ENCODE measurements at places on chromosomes 12 and 14. TPM values are rescaled to one million over a fixed set of nuclear protein-coding genes. Genes with fewer than 3 reads are reported as not detected.

DNA sequence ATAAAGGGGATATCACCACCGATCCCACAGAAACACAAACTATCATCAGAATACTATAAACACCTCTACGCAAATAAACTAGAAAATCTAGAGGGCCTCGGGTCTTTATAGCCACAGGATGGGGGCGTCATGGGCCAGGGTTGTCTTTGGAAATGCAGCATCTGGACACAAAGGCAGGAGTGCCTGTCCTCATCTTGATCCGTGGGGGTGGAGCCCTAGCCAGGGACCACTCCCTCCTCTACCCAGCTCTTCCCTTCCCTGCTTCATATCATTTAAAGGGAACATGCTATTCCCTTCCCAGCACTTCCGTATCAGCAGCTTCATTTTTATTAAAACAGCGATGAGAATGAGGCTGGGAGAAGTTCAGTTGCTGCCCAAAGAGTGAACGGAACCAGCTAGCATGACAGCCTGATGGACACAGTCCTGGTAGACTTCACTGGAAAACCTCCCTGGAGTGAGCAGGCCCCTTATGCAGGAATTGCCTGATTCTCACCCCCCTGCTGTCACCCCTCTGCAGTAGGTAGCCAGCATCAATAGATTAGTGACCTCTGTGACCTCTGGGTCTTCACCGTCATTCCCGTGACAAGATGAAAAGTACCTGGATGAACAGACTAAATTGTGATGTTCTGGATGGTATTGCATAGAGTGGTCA lies 251.4 kb upstream of the RGS6 start:
- DNase-seq, result peak; percentile 68

- no peak for DNase-seq
Measured at GRCh38 chr12:50052544-50052943, 4.9 kb upstream of the ASIC1 start.

GRCh38 chr12:510071-510825 lies 50.5 kb downstream of the B4GALNT3 start:
- DNase-seq, result peak; percentile 82

- no peak for DNase-seq
Measured at GRCh38 chr12:129607301-129607700, 296.5 kb downstream of the TMEM132D start.

GRCh38 chr14:23787436-23787835 lies 151.3 kb downstream of the DHRS2 start:
- no peak for DNase-seq

- DNase-seq, result no peak
Measured at GRCh38 chr14:26173581-26174110, 424.2 kb downstream of the NOVA1 start.

DNA sequence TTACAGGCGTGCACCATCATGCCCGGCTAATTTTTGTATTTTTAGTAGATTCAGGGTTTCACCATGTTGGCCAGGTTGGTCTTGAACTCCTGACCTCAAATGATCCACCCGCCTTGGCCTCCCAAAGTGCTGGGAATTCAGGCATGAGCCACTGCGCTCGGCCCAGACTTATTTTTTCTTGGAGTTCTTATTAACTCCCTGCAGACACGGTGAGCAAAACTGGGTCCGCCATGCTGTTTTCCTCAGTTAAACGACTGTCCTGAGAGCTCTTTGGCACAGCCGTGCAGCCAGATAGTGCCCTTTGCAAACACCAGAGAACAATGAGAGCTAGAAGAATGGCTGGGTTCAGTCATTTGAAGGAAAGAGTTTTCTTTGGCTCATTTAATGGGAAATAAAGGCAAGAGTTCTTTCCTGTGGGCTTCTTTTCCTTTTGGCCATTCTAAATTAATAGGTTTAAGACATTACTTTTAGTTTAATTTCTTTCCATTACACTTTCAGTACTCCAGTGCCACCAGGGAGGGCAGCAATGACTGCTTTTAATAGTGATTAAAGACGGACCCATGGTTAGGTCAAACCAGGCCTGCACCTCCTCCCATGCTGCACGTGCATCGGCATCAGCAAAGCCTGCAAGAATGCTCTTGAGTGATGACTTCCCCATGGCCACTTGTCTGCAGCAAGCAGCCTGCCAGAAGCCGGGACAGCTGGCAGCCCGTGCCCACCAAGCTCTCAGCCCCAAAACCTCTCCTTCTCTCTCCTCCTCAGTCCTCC lies 60.7 kb downstream of the VCPKMT start:
- no peak for DNase-seq

- DNase-seq, result no peak
Measured at GRCh38 chr12:100077367-100077766, 65.3 kb downstream of the BLTP3B start.

DNA sequence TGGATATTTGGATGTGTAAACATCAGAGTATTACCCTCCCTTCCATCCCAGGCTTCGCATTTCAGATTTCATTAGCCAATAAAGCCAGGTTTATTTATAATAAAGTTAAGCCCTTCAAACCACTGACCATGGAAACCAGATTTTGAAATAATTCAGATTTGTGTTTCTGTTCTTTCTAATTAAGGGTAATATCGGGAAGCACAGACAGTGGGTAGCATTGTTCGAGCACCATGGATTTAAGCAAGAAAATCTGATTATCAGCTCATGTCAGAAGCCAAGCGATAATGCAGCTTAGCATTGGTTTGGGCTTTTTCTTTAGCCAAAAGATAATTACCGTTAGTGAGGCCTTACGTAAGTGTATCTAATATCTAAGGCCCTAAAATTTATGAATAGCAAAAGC lies 116.1 kb downstream of the C12orf42 start:
- DNase-seq, result no peak

DNA sequence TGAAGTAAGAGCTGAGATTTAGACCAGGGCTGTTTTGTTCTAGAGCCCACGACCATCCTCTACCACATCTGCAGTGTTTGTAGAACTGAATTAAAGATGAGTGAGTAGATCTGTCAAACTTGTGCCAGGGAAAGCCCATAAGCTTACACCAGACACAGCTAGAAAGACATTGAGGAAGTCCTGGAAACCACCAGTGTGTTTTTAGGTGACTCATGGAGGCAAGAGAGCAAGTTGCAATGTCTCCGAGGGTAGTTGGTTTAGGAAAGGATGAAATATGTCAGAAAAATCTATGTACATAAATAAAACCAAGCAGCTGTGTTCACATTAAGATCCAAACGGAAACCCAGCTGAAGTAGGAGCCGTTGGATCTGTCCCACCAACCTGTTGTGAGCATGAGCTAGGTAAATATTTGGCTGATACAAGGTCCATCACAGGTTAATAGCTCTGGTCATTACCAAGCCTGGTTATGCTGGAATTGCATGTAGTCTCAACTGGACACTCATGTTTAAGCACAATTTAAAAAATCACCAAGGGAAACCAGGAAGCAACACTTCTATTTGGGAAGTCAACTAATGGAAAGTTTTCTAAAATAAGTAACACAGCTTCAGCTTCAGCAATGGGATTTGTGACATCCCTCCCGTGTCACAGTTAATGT lies 49.9 kb upstream of the PLEKHG3 start:
- DNase-seq, result no peak

GRCh38 chr12:32366714-32367113 lies 32.6 kb upstream of the FGD4 start:
- DNase-seq, result no peak

- no peak for DNase-seq
Measured at GRCh38 chr14:68953196-68953555, 25.9 kb downstream of the ACTN1 start.

GRCh38 chr12:1553987-1554982 lies 40.1 kb downstream of the FBXL14 start:
- no peak for DNase-seq

- no peak for DNase-seq
Measured at GRCh38 chr12:6226679-6227051, 26.5 kb downstream of the CD9 start.

HIP1R gene
- 33.6 TPM for total RNA-seq

INSM2 gene
- not detected for total RNA-seq

FBXO21 gene
- 44.1 TPM for total RNA-seq

CDC42BPB gene
- total RNA-seq, result 56.1 TPM

RFLNA gene
- 3.7 TPM for total RNA-seq

PTPRO gene
- total RNA-seq, result not detected

RNU4-1 gene
- total RNA-seq, result under 0.01 TPM

KRT83 gene
- 0.10 TPM for total RNA-seq

All from H7 (cell line).